ENCODE measurements at places on chromosomes 5 and 9.

- DNase-seq, result no peak
Observed at GRCh38 chr5:117077142-117077541, 502.5 kb upstream of the SEMA6A start.

DNA sequence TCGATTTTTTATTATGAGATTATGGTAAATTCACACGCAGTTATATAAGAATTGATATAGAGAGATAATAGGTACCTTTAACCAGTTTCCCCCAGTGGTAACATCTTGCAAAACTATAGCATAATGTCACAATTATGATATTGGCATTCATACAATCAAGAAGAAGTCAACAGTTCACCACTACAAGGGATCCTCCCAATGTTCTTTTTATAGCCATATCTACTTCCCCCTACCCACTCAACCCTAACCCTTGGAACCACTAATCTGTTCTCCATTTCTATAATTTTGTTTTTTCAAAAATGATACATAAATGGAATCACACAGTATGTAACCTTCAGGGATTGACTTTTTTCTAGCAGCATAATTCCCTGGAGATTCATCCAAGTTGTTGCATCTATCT, 9.8 kb downstream of the ACTL7B start:
- DNase-seq, result no peak

DNA sequence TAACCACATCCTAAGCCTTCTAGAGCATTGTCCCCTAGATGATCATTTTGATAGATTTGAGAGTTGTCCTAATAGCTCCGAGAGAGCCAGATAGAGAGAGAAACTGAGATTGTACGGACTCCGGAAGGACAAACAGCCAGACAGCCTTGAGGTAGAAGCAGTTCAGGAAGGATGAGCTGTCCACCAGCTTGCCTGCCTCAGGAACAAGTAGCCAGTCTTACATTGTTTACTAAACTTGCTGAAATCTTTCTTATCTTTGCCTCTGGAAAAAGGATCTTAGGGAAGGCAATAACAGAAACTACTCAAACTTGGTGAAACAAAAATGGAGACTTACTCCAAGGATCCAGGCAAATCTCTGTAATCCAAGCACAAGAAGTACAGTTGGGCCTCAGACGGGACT, 39.0 kb upstream of the SAP30L start:
- DNase-seq, result no peak

DNA sequence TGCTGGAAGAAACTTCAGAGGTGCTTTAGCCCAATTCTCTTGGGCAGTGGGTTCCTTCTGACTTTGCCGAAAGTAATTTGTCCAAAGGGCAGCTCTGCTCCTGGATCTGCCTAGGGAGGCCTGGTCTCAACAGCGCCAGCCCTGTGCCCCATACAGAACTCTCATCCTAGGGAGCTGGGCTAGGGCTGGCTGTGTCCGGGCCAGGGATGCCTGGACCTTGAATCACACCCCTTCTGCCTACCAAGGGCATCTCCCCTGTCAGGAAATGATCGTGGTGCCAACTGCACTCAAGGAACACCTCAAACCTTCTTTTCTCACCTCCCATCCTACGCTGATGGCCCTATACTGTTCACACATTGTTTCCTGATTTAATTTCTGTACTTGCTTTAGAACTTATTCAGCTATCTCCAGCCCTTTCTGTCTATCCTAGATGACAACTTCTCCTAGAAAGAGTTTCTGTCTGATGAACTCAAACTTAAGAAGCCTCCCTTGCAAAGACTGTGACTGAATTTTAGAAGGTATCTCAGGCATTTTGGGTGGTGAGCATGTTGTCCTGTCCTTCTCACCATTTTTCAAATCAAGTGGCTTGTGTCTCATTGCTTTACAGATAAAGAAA, 37.4 kb upstream of the NFIB start:
- DNase-seq, result no peak

GRCh38 chr5:123960526-123960925, 448.5 kb downstream of the CSNK1G3 start:
- DNase-seq, result no peak

GRCh38 chr9:20490246-20490834, 132.0 kb downstream of the MLLT3 start:
- DNase-seq, result no peak

DNA sequence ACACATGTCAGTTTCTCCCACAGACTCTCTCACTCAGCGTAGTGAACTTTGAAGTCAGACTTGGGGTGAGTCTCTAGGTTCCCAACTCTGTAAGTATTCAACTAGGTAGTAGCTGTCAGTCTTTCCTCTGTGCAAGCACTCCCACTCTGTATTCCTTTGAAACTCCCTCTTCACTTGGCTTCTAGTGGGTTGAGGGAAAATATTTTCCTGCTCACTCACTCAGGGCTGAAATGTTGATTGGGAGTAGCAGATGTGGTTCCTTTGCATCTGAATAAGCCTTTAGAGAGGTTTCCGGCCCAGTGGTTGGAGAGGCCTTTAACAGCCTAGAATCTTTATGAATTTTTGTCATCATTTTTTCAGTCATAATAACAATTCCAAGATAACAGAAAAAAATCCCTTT, 18.1 kb upstream of the ARRDC3 start:
- no peak for DNase-seq

GRCh38 chr5:92147266-92147665, 764.1 kb upstream of the ARRDC3 start:
- no peak for DNase-seq

- DNase-seq, result no peak
Observed at GRCh38 chr5:139758510-139759075, 37.0 kb upstream of the PSD2 start.

DNA sequence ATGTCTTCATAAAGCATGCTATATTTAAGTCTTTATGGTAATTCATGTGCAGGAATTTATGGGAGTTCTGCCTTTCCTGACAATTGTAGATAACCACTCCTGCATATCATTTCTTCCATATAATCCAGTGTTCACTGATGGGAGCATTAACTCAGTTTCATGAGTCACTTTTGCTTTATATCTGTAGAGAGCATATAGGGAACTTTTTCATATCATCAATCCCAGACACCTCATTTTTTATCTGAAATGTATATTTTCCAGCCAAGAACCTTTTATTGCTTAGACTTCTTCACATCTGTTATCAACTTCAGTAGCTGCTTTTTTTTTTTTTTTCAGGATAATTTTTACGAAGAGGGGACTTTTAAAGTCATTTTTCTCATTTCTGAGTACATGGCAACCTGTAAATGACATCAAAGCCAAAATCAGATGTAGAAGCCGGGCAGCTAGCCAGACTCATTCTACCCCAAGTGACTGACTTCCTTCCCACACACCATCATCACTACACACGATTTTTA, 41.1 kb downstream of the NFX1 start:
- DNase-seq, result no peak

Measured in iPS DF 19.7 (cell line).